NCI-H2171 (cell line): ENCODE measurements at places on chromosomes 11 and 22.

DNA sequence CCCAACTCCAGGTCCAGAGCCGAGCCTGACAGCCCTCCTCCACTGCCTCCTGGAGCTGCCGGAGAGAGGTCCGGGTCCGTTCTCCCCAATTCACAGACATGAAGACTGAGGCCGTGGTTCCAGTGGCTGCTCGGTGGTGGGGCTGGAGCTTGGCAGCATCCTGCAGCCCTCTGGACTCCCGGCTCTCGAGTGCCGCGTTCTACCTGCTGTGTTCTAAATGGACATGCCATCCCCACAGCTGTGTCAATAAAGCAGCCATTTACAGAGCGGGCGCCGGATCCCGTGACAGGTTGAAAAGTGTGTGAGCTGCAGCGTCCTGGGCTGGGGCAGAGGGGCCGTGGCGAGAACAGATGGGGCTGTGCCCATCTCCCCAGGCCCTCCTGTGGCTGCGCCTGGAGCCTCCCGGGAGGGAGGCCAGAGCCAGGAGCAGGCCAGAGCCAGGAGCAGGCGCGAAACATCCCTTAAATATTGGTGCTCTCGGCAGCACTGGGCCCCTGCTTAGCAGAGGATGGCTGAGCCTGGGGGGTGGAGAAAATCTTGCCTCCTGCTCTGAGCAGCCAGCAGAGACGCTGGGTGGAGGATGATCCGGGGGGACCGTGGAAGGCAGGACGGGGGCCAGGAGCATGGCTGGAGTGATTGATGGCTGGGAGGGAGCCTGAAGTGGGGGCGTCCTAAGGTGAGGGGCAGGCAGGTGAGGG lies 46.2 kb downstream of the FLRT1 start:
- DNase-seq, result no peak

DNA sequence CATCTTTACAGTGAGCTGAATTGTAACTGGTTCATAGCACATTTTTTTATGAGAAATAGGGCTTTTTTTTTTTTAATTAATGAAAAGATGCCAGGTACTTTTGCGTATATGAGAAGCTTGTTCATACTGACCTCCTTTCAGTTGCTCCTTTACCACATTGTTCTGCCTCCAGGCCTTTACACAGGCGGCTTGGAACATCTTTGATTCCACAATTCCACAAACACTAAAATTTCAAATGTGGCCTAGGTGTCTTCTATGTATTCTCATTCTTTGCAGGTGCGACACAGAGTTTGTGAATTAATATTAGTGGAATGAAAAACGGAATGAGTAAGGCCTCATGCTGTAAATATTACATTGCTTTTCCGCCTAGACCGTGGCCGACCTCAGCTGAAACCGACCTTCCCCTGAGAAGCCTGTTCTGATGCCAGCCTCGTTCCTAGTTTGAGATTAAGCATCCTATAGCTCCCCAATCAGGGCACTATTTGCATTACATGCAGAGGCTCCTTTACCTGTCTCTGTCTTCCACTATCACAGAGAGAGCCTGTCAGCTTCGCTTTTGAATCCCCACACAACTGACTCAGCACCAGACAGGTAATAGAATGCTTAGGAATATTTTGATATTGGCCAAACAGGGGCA lies 125.8 kb downstream of the LDLRAD3 start:
- peak; percentile 29 for DNase-seq

DNA sequence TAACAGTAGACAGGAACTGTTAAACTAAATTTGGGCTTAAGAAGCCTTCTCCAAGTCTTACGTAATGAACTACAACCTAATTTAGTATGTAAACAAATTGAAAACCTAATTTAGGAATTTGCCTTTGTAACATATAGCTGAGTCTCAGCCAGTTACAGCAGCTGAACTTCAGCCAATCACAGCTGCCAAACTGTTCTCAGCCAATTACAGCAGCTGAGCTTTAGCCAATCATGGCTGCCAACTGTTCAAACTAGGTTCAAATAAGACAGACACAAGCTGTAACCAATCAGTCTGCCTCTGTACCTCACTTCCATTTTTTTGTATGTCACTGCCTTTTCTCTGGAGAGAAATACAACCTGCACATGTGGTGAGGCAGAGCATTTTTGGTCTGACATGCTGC lies 95.0 kb upstream of the CD44 start:
- DNase-seq, result peak; percentile 37

GRCh38 chr11:43547889-43548381 lies 132.6 kb upstream of the HSD17B12 start:
- DNase-seq, result no peak

DNA sequence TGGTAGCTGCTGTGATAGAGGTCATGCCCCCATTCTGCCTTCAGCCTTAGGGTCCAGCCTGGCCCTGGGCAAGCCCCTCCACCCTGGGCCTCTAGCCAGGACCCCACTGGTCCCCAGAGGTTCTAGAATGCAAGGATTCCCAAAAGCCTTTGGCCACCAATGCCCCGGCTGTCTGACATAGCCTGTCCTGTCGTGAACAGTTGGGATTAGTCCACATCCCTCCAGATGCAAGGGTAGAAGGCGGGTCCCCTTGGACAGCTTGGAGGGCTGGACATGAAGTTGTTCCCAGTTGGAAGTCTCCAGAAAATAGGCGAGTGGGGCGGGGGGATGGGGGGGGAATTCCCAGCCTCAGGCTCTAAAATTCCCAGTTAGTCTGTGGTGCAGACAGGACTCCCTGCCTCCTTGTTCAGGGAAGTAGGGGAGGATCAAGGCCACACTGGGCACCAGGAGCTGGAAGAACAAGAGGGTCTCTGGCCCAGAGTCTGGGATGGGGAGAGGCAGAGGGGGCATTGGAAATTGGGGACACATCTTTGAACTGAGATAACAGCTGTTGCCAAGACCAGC lies 5.2 kb upstream of the ADORA2A start:
- no peak for DNase-seq

GRCh38 chr22:36833073-36833472 lies 16.2 kb upstream of the PVALB start:
- no peak for DNase-seq

- DNase-seq, result no peak
Observed at GRCh38 chr11:65132238-65132987, 1.9 kb downstream of the SYVN1 start.

GRCh38 chr22:37400719-37401118 lies 26.6 kb downstream of the ELFN2 start:
- DNase-seq, result no peak

DNA sequence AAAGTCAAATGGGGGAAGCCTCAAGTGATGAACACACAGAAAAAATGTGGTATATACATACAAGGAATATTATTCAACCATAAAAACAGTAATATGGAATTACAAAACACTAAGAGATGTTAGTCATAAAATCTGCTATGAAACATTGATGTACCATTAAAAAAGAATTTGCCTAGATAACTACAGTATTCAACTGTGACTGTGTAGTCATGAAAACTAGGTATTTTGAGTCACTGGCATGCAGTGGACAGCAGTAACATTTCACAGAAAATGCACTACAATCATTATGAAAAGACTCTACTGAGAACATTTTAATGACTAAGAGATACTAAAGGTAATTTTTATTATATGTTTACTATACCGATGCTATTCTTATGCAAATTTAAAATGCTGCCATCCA lies 11.7 kb downstream of the ZNF195 start:
- no peak for DNase-seq

DNA sequence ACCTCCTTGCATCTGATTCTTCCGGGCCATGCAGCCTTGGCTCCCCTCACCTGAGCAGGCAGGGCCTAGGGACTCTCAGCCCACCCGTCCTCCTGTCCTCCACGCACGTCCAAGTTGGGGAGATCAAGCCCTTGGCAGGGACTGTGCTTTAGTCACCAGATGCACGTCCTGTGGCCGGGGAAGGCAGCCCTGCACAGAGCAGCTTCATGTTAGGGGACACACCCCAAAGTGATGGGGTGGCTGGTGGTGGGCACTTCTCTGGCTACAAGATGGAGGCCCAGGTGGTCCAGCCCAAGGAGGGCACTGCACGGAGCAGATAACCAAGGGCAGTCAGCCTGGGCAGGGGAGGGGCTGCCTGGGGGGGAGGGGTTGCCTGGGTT lies 1.2 kb downstream of the MUC5B start:
- no peak for DNase-seq

DNA sequence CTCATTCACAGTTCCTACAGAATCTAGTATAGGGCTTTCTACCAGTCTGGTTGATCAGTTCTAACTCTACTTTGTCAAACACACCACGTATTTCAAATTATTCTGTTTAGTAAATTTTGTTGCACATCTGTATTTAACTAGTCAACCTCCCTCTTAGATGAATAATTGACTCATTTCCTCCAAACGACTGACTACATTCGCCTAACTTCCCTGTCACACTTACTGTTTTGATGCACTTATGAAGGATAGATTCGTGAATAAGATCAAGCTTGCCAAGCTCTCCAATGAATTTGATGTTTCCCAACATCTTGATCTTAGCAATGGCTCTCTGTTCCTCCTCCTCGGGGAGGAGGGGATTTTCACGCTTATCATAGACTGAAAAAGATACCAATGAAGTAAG lies 5.0 kb downstream of the EIF4G2 start:
- no peak for DNase-seq

DNA sequence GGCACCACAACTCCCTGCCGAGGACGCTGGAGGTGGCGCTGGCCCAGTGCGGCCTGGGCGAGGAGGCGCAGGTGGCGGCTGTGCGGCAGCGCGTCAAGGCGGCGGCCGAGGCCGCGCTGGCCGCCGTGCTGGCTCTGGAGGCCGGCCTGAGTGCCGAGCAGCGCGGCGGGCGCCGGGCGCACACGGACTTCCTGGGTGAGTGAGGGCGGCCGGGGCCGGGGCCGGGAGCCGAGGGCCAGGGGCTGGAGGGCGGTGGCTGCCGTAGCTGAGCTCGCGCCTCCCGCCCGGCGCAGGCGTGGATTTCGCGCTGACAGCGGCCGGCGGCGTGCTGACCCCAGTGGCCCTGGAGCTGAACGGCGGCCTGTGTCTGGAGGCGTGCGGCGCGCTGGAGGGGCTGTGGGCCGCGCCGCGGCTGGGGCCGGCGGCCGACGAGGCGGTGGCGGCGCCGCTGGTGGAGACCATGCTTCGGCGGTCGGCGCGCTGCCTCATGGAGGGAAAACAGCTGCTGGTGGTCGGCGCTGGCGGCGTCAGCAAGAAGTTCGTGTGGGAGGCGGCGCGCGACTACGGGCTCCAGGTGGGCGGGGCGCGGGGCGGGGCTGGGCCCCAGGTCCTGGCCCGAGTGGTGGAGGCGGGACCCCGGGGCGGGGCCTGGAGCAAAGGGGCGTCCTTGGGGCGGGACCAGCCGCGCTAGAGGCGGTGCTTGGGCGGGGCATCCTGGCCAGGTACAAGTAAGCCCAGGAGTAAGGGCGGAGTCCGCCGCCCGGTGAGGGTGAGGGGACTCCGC lies 5.4 kb downstream of the CARNS1 start:
- DNase-seq, result peak; percentile 94

GRCh38 chr11:114075891-114076441 lies 16.5 kb downstream of the ZBTB16 start:
- no peak for DNase-seq

DNA sequence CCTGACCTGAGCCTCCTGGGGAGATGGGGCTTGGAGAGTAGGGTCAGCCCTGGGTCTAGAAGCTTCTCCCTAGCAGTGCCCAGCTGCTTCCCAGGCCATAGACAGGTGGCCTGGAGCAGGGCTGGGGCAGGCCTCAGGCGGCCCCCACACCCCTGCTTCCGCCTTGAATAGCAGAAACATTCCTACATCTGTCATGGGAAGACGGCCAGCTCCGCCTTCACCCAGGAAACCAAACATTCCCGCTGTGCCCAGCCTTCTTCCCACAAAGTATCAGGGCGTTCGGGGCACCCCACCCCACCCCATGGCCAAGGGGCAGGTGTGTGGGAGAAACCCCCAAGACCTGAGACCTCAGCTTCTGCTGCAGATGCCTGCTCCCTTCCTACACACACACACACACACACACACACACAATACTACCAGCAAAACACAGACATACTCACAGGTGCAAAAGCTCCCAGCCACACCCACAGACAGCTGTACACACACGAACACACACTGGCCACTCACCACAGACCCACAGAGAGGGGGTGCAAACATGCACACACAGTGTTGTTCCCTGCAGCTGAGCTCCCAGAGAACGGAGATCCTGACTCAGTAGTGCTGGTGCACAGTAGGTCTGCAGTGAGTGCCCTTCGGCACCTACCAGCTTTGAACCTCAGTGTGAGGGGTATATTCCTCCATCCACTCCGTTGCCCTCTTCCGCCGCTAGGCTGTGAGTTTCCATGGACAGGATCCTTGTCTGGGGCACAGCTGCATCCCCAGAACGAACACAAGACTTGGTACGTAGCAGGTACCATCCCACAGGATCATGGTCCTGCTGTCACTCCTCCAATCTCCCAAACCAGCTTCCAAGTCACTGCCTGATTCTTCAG lies 37.4 kb downstream of the PDGFB start:
- DNase-seq, result no peak

DNA sequence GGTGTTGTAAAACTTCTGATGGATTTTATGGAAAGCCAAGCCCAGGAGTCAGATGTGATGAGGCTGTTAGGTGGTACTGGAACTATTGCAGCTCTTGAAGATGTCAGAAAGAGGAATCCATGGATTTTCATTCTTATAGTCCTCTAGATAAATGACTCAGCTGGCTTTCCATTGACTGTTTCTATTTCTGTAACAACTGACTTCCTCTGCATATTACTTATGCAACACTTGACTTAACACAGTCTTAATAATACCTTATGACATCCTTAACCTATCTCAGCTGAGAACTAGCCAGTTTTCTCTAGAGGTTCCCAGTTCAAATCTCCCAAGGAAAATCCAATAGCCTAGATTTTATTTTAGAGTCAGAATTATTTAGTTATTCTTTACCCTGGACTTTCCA lies 263.8 kb downstream of the LUZP2 start:
- DNase-seq, result no peak

GRCh38 chr11:75262436-75262835 lies 21.9 kb downstream of the TPBGL start:
- no peak for DNase-seq

- no peak for DNase-seq
Observed at GRCh38 chr11:100639140-100639539, 47.9 kb upstream of the ARHGAP42 start.

DNA sequence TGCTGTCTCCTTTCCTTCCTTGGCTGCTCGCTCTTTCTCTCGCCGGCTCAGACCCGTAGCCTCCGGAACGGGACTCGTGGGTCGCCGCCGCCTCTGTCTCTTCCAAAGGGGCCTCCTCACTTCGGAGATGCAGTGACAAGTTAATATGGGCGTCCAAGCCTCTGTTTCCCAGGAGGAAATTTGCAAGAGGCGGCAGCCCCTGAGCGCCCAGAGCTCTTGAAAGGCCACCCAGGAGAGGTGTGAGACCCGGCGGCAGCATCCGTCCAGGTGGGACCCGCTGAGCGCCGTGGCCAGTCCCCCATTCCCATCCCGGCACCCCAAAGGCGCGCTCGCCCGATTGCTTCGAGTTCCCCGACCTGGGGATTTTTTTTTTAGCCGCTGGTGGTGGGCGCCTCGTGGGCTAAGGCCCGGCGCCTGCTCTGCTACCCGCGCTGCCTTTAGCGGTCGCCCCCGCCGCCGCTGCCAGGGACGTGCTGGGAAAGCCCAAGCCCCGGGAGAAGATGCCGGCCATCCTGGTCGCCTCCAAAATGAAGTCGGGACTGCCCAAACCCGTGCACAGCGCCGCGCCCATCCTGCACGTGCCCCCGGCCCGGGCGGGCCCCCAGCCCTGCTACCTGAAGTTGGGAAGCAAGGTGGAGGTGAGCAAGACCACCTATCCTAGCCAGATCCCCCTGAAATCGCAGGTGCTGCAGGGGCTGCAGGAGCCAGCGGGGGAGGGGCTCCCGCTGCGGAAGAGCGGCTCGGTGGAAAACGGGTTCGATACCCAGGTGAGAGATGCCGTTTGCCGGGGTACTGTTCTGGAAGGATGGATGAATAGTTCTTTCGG lies 772 bp downstream of the NAV2 start:
- no peak for DNase-seq

- no peak for DNase-seq
Observed at GRCh38 chr11:115146425-115146824, 357.8 kb downstream of the CADM1 start.

GRCh38 chr22:50119768-50120251 lies 30.0 kb downstream of the MOV10L1 start:
- no peak for DNase-seq
